ENCODE measurements at places on chromosomes 12 and 14.

GRCh38 chr12:52798003-52798670, 2.2 kb upstream of the KRT3 start:
- no peak for DNase-seq

- DNase-seq: no peak
Measured at GRCh38 chr12:63152321-63152700, 1.3 kb upstream of the AVPR1A start.

DNA sequence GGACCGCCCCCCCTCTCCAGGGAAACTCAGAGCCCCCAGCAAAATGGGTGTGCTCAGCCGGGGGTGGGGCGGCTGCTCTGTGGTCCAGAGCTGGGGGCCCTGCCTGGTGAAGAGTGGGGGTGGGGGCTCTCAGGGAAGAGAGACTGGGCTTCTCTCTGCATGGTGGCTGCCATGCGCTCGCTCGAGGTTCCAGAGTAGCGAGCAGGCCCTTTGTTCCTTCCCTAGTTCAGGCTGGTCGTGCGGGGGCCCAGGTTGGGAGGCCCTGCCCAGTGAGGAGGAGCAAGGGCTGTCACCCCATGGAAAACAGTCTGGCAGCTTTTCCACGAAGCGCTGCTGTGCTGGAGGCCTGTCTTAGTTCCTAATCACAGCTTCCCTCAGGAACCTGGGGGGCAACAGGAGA, 134.6 kb downstream of the AEBP2 start:
- DNase-seq: no peak

DNA sequence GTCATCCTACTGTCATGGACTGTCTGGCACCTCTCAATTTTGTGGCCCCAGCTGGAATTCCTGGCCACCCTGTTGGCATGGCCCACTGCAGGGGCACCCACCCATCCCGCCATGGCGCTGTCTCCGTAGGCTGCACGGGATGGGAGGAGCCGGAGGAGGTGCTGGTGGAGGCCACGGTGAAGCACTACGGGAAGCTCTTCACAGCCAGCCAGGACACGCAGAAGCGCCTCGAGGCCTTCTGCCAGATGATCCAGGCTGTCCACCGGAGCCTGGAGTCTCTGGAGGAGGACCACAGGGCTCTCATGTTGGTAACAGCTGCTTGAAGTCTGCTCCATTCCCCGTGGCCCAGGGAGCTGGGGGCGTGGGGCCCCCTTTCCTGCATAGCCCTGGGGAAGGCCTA, 3.9 kb downstream of the CCDC197 start:
- no peak for DNase-seq

DNA sequence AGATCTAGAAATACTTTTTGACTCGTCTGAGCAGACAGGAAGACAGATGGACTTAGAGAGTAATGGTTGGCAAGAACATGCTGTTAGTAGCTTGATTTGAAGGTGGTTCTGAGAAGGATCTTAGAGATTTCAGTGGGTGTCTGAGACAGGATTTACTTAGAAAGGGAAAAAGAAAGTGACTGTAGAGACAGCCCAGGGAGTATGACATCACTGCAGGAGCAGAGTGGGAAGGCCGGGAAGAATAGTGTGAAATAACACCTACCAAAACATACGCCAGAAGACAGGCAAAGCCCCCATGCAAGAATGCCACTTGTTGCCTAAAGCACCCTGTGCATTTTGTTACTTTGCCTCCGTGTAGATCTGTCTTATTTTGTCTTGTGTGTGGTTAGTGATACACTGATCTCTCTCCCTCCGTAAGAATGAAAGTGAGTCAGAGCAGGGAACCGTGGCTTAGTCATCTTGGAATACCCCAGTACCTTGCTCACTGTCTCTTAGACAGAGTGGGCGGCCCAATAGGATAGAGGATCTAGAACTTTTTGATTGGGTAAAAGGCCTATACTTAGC, 161.3 kb upstream of the IFNG-AS1 start:
- peak; percentile 25 for DNase-seq

DNA sequence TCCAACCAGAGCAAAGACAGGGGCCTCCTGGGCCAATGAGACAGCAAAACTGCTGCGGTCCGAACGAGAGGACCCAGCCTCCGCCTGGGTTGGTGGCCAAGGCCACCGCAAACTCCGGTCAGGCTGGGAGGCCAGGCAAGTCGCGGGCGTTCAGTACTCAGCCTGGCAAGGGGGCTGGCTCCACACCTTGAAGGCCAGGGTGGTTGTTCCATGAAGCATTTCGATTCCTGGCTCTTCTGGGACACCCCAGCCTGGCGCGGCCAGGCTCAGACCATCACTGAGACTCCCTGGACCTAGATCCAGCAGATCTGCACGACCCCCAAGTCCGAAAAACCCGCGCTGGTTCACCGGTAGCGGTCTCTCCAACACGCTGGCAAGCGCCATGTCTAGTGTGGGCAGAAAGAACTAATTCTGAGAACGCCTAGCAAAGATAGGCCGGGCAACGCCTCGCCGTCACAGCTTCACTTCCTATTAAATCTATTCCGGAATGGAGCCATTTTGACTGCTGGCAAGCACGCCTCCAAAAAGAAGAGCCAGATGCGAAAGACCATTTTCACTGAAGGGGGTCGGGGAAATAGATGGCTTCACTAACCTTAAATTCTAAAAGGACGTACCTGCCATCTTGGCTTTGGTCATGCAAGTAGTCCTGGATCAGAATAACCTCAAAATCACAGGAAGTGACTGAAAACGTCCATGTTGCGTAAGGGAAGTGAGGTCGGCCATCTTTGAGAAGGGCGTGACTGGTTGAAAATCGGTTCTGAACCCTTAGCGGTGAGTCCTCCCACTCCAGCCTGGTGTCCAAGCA, at the start of gene PSMB5:
PSMB5 (minus strand) TSS at position 403 of the 805 bp plus-strand sequence; CDS start at position 384, 19 bp downstream.
- peak; percentile 92 for DNase-seq

DNA sequence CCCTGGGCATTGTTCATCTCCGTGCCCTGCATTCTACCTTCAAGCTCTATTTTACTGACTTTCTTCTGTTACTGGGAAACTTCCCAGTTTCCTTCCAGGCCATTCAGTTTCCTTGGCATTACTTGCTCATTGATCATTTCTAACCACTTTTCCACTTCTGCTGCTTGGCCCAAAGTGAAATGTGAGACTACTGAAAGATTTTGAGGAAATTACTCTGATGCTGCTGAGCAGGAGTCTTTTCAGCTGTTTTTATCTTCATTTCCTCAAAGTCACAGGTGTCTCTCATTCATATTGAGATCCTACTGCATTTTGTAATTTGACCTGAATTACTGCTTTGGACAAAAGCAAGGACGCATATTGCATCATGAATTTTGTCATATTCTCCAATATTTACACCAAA, 26.4 kb upstream of the DBX2 start:
- no peak for DNase-seq

GRCh38 chr12:124279315-124279714, 15.6 kb upstream of the RFLNA start:
- no peak for DNase-seq

DNA sequence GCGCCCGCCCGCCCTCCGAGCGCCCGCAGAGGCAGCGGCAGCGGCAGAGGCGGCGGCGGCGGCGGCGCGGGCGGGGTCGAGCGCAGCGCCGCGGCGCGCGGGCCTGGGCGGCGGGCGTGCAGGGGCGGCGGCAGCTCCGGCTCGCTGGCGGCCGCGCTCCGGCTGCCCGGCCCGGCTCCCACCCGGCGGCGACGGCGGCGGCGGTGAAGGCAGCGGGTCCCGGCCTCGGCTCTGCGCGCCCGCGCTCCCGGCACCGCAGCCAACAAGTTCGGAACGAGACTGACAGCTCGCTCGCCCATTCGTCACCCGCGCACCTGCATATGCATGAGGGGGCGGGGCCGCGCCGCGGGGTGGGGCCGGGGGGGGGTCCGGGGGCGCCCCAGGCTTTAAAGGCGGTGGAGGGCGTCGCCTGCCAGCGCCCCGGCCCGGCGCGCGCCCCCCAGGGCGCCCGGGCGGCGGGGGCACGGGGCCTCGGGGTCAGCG, at the start of gene JAG2:
JAG2 (minus strand) TSS at position 281 of the 483 bp plus-strand sequence. CDS start 356 bp downstream, outside the sequence.
- peak; percentile 84 for DNase-seq

GRCh38 chr14:33642080-33642479, 308.8 kb downstream of the EGLN3 start:
- DNase-seq: no peak

GRCh38 chr14:59208224-59208814, 19.9 kb downstream of the DAAM1 start:
- DNase-seq: no peak

DNA sequence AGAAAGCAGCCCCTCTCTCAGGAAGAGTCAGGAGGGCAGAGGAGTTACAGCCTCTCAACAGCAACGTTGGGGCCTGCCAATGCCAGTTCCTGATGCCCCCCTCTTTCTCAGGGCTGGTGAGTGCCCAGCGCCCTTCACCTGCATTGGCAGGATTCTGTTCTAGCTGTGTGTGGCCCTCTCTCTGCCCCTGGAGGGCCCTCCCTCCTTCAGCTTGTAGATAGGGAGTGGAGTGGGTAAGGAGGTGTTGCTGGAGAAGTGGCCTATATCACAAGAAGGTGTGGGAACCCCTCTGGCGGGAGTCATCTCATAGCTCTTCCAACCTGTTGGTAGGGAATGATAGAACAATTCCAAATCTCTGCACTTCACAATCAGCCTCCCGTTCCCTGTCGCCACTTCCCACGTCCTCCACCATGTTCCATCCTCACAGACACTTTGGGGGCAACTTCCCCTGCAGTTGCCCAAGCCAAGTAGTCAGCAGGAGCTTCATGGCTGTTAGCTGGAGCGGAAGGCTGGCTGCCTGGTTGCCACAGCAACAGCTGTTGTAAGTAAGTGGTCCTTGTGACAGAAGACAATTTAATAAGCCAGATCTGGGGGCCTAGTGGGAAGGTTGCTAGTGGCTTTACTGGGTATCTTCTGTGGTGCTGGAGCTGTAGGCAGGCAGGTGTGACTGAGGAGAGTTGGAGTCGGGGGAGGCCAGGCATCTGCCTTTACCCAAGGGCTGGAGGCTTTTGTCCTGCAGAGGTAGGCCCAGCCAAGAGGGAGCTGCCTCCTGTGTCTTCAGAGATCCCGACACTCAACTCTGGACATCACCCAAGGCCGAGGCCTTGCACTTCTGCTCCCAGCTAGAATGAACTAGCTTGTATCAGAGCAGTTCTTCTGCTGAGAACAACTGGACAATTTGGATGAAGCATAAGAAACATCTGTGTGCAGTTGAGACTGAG, 38.4 kb downstream of the GALNT16 start:
- no peak for DNase-seq

DNA sequence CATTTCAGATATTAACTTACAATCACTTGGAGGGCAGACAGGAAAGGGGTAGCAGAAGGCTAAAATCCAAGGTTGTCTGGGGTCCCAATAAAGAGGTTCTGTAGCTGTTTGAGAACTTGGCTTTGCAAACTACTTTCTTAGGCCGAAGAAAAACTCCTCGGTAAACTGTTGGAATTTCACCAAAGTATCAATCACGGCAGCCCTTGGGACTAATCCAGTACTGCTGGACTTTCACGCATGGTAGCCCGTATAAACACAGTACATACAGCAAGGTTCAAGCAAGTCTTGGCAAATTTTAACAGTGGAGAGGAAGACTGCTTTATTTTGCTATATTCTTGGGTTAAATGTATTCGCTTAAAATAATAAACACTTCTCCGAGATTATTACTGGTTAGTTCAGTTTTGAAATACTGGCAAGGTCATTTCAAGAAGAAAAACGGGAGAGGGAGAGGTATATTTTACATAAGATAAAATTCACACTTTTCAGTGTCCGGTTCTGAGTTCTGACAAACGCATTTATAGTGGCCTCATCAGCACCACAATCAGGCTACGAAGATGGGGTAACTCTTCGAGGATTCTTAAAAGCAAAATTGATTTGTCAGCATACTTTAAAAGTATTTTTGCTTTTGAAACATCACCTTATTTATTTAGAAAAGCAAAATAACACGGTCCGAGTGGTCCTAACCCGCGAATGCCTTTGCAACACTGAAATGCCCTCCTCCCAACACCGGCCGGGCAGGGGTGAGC, 1.3 kb downstream of the SETD3 start:
- DNase-seq: no peak

DNA sequence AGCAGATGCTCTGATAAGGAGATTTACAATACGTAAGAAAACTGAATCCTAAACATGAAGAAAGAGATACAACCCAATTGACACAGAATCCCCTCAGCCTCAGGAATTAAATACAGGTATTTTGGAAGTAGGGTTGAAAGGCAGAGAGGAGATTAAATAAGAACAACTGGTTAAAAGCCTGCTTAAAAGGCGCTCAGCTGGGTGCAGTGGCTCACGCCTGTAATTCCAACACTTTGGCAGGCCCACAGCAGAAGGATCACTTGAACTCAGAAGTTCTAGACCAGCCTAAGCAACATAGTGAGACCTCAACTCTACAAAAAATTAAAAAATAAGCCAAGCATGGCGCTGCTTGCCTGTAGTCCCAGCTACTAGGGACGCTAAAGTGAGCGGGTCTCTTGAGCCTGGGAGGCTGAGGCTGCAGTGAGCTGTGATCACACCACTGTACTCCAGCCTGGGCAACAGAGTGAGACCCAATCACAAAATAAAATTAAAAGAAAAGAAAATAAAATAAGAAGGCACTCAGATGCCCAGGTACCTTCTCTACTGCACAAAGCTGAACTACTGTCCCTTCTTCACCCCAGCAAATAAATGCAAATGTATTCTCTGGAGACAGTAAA, 32.9 kb downstream of the MED13L start:
- DNase-seq: no peak

GRCh38 chr14:70962935-70963334, 55.7 kb downstream of the PCNX1 start:
- DNase-seq: no peak

DNA sequence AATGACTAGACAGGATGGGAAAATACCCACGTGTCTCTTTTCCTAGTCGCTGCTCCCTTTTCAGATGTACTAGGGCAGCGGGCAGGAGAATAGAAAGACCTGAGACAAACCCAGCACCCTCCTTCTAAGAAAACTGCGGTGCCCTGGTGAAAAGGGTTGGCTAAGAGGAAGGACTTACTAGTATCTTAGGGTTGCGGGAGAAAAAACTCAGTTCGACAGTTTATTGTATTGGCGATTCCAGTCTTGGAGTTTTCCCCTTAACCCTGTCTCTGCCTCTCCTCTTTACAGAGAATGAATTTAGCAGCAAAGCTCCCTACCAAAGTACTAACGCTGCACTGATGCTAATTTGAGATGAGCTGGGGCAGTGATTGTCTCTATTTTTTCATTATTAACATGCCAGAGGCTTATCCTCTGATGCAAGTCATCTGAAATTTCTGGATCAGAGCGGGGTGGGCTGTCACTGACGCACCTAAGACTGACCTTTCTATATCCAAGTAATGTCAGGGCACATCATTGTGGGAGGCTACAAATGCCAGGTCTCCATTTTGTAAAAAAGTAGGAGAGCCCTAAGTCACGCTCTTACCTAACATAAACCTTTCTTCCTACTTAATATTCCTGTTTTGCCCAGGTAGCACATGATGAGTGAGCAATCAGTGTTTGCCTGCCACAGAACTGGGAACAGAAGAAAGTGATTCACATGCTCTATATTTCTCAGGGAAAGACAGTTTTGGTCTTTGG, 916 bp upstream of the PAWR start:
- no peak for DNase-seq

DNA sequence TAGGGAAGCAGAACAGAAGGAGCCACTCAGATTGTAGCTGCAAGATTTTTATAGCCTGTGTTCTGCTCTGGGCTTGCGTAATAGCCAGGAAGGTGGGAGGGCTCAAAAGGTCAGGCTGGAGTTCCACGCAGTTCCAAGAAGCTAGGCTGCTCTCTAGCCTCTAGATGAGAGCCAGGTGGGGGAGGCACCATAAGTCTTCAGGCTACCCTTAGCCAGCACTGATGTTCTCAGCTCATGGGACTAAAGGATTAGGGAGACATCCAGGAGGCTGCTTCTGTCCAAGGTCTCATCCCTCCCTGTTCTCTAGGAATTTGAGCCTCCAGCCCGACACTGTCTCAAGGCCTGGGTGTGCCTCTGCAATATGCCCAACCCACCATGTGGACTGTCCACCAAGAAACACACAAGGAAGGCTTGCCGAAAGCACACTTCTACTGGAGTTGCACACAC, 1.7 kb downstream of the LMBR1L start:
- no peak for DNase-seq
